ENCODE measurements at places on chromosomes 12 and 14.

DNA sequence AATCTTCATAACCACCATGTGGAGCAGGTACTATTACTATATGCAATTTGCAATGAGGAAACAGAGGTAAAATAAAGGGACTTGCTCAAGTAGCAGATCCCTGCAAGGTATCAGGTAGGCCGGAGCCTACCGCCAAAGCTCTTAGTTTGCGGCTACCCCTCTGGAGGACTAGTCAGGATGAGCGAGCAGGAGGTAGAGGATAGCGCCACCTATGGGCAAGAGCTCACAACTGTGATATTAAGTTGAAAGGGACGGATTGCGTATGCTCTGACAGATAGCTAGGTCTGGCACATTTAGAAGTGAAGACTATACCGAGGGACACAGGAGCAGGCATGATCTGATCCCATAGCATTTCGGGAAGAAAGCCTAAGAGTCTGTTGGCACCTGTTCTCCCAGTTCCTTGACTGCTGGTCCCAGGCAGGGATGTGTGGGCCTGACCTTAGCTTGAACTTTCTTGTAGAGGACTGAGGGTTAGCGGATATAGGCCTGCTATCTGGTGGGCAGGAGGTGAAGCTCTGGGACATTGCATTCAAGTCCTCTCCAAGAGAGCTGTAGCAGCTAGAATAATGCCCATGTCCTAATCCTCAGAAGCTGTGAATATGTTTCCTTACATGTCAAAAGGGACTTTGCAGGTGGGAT lies 48.0 kb downstream of the SLC17A8 start:
- peak; percentile 4 for DNase-seq

DNA sequence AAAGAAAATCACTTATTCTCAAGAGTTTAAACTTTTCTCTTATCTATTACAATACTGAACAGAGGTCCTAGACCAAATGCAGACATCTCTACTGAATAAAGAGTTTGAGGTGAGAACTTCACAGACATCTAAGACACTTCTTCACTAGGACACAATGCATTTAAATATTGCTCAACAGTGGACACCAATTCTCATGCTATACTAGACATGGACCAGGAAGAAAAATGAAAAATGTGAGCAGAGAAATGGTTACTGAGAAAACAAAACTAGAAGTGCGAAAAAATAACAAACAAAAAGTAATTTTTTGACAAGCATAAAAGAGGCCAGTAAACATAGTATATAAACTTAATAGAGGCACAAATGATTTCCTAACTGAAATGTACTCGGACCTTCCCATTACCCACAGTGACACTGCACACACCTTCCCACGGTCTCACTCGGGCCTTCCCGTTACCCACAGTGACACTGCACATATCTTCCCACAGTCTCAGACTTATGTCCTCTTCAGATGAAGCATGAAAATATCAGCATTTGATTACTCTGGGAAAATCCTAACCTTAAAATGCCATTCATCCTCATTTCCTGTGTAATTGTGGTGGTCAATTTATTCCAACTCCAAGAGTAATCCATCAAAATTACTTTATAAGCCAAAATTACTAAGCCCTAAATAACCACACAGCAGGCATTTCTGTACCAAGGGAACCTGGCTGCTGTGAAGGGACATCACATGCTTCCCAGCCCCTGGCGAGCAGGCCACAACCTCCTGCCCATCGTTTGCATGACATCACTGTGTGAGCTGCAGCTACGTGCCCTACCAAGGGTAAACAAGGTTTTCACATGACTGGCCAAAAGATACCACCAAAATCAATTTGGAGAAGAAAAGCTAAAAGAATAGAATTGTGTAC lies 6.4 kb downstream of the SLC15A4 start:
- DNase-seq, result no peak

DNA sequence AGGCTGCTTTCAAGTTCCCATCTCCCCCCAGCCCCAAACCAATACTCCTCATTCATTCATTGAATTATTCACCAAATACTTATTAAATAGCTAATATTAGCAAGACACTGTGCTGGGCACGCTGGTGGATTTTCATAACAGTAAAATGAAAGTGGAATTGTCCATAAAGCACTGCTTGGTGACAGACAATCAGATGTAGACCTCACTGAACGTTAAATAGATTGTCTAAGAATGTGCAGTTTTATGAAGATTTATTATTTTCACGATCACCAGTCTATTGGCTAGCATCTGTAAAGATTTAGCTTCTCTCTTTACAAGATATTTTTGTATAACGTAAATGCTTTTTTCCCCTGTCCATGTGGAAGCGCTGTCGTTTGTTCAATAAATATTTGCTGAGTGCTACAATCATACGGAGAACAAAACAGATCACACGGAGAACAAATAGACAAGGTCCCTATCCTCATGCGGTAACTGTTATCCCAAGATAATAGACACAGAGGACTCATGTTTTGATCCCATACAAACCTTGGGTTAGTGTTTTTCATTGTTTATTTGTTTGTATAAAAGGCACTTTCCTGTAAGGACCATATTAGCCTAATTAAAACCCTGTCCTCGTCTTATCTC lies 397.6 kb downstream of the BCAT1 start:
- no peak for DNase-seq

DNA sequence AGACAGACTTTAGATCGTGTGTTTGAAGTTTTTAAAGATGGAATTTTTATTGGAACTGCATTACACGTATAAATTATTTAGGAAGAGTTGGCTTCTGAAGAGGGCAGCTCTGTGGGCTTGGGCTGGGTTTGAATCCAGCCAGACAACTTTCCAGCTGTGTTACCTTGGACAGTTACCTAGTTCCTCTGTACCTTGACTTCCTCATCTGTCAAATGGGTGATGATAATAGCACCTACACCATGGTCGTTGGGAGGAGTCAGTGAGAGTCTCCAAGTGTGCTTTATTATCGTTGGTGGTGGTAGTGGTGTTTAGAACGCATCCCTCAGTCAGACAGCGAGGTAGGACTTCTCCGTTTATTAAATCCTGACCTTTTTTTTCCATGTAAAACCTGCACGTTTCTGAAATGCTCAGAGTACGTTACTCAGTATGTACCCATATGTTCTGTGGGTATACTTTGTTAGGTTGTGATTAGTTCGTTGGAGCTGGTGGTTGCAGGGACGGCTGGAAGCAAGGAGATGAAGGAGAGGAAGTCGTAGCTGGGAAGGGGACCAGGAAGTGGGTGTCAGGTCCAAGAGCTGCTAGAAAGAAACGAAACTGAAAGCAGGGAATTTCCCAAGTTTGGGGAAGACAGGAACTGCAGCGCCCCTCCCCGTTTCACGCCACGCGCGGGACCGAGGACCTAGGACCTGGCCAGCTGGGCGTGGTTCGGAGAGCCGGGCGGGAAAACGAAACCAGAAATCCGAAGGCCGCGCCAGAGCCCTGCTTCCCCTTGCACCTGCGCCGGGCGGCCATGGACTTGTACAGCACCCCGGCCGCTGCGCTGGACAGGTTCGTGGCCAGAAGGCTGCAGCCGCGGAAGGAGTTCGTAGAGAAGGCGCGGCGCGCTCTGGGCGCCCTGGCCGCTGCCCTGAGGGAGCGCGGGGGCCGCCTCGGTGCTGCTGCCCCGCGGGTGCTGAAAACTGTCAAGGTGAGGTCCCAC lies at the start of gene OAS3:
Gene OAS3, plus strand, starts transcription at position 734 of the 979 bp plus-strand sequence. Its CDS starts 57 bp downstream, at position 791.
- peak; percentile 89 for DNase-seq

GRCh38 chr12:56878010-56878339 lies 56.2 kb downstream of the SDR9C7 start:
- no peak for DNase-seq

DNA sequence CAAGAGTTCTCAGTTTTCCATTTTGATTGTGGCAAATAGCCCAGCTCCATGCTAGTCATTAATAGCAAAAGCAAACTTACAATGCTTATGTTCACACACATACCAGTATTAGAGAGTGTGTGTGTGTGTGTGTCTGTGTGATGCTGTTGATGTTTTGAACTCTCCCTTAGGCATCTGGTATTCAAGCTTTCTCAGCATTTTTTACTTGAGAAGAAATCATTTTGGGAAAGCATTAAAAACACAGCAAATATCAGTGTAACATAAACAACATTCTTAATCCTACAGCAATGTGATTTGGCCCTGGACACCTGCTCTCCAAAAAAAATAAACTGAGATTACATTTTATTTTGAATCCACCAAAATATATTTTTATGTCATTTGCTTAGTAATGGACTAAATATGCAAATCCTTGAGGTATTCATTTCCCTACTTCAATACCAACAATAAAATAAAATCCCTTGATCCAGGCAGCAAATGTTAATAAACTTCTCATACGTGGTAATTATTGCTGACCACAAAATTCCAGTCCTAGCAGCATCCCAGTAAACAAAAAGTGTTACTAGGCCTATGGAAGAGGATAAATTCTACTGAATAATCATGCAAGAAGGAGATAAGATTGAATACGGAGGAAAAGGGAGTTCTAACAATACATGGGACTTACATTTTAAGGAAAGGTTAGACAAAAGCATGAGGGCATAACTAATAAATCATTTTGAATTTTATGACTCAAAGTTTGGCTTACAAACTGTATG lies 249.5 kb upstream of the CLEC14A start:
- DNase-seq, result no peak

DNA sequence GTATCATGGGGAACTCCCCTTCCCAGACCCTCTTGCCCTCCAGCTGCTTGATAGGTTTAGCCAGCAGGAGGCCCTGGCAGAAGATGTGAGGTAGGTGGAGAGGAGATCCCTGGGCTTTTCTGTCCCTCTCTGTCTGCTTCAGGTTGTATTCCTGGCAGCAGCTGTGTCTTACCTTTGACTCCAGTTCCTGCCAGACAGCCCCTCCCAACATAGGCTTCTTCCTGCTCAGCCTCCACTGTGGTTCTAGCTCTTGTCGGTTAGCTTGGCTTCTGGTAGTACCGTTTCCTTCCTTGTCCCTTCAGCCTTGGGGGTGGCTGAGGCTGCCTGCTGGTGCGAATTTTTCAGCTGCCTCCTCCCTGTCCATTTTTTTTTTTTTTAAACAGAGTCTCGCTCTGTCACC lies 215.7 kb upstream of the CRY1 start:
- DNase-seq, result no peak

DNA sequence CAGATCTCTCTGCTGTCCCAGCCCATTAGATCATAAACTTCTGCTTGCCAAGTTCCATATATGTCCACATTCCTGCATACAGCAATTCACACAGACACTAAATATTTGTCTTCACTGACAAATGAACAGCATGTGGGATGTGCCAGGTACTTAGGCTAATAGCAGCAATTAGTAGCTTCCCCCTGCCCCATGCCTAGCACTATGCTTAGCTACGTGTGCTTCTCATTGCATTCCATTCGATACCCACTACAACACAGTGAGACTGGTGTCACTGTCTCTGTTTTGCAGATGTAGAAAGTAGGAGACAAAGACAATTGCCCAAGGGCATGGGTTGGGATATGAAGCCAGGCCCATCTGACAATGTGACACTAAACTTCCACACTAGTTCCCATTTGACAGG lies 308.4 kb downstream of the BCL11B start:
- DNase-seq, result no peak

- peak; percentile 53 for DNase-seq
Measured at GRCh38 chr12:22248121-22248520, 86.4 kb downstream of the ST8SIA1 start.

GRCh38 chr12:27424631-27425230 lies 21.8 kb upstream of the SMCO2 start:
- peak; percentile 28 for DNase-seq

DNA sequence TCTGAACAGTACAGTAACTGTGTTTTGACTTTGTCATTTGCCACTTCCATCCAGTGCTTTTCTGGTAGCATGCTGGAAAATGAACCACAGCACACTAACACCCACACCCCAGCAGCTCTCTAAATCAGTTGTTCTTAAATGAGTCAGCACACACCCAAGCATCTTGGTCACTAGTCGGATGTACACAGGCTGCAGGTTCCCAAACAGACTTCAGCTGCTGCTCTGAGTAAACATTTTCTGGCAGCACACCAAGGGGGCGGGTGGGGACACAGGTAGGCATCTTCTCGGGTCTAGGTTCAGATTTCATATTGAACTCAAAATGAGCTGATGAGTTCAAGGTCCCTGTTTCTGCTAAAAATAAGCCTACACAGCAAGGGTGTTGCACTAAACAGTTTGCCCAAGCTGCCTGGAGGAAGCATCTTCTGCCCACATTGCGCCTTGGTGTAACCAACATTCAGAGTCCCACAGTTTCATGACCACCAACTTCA lies 39.8 kb downstream of the IFNG start:
- DNase-seq, result no peak

GRCh38 chr14:77967110-77967509 lies 167.2 kb downstream of the ADCK1 start:
- no peak for DNase-seq

GRCh38 chr12:109512608-109513007 lies 35.2 kb downstream of the UBE3B start:
- no peak for DNase-seq

DNA sequence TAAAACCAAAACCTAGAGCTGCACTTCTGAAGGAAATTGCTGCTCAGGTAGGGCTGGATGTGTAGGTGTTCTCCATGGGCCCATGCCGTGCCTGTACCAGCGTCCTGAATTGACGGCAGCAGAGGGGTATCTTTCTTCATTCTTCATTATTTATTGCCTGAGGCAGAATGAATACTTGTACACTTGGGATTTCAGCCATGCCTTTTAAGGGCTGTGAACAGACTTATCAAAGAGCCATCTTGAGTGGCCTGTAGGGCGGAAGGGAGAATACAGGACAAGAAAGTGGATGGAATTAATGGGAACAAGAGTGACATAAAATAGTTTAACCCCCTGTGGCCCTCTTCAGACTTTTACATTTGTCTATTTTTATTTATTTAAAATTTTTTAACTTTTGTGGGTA lies 61.4 kb downstream of the RASSF3 start:
- no peak for DNase-seq

DNA sequence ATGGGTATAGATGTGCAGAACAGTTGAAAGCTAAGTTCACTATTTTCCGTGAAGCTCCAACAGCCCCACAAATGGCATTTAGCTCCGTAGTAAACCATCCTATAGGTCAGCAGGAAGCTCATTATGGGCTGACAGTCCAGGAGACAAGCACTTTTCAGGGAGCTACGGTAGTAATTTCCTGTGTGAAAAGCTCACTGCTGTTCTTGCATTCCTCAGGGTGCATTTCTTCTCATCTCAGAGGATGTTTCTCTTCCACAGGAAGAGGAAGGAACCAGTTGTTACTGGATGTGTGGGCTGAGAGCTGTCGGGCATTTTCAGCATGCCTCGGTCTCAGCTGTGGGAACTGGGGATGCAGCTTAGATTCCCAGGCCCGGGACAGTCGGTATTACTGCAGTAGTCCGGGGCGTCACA lies 72.8 kb downstream of the GALNT4 start:
- no peak for DNase-seq

GRCh38 chr12:103745962-103746361 lies 95.1 kb downstream of the NT5DC3 start:
- no peak for DNase-seq

GRCh38 chr14:81423504-81423903 lies 23.4 kb upstream of the STON2 start:
- peak; percentile 52 for DNase-seq

DNA sequence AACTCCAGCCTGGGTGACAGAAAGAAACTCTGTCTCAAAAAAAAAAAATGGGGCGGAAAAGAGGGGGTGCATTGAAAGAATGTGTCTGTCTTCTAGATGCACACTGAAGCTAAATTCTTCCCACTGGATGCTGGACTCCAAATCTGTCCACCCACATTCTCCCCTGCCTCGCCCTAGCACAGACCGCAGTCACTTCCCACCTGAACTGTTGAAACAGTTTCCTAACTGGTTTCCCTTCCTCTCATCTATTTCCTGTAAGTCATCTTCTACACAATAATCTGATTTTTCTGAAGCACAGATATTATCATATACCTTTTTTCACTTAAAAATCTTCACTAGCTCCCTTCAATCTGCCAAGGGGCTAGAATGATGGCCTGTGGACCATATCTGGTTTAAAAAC lies 1.5 kb upstream of the HCAR1 start:
- no peak for DNase-seq

- no peak for DNase-seq
Measured at GRCh38 chr12:64583771-64584421, 26.4 kb upstream of the RASSF3 start.

Data from hindlimb muscle (tissue), 1 donor.